ENCODE measurements at places on chromosomes 5 and 9.

- no peak for DNase-seq
Observed at GRCh38 chr5:123429993-123430392, 6.8 kb upstream of the CEP120 start.

DNA sequence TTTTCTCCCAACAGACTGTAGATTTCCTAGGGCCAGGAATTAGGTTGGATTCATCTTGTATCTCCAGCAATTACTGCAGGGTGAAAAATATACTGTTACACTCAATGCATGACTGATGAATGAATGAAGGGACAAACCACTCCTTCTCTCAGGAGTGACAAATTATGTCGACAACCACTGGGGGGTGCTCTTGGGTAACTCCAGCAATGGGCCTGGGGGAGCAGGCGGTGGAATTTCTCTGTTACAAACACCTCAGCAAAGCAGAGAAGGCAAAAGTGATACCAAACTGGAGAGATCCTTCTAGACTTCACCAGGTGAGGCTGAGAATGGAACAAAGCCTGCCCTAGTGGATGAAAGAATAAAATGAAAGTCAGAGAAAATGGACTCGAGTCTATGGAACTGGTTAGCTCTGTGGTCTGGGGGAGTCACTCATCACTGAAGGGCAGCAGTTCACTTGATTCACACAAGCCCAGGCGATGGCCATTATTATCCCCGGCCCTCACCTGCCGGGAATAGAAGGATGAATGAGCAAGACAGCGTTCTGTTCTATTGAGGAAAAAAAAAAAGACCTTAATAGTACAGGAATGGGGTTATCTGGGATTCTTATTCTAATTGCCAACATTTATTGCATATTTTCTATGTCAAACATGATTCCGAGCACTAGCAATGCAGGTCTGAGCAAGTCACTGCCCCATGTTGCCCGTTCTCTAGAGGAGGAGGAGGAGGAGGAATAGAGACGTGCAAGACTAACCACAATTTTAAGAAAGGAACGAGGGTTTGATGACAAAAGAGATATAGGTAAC is 341.1 kb downstream of the ASTN2 start:
- DNase-seq, result no peak

DNA sequence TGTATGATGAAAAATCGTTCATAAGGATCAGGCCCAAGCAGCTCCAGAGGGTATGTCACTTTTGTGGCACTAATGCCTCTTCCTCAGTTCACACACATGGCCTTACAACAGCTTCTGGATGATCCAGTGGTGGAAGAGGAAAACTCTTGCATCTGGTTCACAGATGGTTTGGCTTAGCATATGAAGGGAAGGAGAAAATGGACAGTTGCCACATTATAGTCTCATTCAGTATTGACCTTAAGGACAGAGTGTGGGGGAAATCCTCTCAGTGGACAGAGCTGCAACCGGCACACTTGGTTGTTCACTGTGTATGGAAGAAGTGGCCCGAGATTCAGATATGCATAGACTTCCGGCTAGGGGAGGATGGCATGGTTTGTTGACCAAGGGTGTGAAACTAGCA is 22.8 kb downstream of the C9orf57 start:
- DNase-seq, result no peak

DNA sequence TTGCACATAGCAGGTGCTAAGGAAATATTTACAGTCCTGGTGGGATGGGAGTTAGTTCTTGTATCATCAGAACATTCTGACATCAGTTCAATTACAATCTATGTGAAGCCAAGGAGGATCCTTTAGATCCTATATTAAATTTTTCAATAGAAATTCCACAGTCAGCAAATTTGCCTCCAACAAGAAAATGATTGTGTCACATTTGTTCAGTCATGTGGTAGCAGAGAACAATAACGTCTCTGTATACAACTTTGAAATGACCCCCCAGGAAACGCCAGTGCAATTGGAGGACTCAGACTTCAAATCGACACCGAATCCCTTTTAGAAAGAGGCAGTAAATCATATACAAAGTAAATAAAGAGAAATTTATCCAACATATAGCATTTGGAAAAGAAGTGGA is 392.1 kb downstream of the DTWD2 start:
- no peak for DNase-seq

DNA sequence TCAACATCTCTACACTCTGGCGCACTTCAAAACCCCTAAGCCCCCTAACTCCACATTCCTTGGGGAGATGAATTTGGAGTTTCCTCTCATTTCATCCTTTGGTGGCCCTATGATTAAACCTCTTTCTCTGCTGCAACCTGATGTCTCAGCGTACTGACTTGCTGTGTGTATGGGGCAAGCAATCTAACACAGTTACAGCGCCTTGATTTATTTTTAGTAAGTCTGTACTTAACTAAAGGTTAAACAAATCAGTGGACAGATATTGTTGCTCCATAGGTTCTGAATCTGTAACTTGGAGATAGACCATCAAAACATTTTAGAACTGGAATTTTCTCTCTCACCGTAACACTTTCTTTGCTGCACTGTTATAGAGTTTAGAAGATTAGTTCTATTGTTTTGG is 452.8 kb downstream of the IRX1 start:
- DNase-seq, result no peak

- DNase-seq, result no peak
Observed at GRCh38 chr9:91694081-91694870, 255.8 kb downstream of the ROR2 start.

All from CD4-positive, alpha-beta T cell treated with Interleukin-15 for 4 hours (primary cell).